ENCODE measurements at places on chromosomes 7 and 10.

GRCh38 chr7:91916051-91916440, 24.6 kb upstream of the AKAP9 start:
- no peak for DNase-seq

GRCh38 chr7:148695953-148696352, 2.8 kb upstream of the CUL1 start:
- no peak for DNase-seq

- peak; percentile 8 for DNase-seq
These were observed 1.3 kb downstream of the CTTNBP2 start for GRCh38 chr7:117871778-117872538.

GRCh38 chr7:100683659-100684533, 10.2 kb downstream of the GIGYF1 start:
- DNase-seq = no peak

- DNase-seq = peak; percentile 55
These were observed 23.3 kb downstream of the CALML3 start for GRCh38 chr10:5547931-5548660.

DNA sequence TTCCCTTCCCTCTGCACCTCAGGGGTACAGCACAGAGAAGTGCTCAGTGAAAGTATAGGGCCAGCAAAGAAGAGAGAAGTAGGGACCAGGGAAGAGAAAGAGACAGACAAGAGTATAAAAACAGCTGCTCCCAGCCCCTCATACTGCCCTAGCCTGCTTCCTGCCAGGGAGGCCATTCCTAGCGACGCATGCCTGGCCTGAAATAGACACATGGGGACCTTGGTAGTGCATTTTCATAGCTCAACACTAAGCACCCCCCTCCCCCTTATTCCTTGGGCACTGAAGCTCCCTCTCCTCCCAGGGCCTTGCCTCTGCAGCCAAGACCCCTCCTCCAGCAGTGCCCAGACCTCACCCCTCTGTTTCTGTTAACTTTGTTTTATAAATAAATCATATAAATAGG, 64.7 kb downstream of the ZMIZ1 start:
- DNase-seq = no peak

DNA sequence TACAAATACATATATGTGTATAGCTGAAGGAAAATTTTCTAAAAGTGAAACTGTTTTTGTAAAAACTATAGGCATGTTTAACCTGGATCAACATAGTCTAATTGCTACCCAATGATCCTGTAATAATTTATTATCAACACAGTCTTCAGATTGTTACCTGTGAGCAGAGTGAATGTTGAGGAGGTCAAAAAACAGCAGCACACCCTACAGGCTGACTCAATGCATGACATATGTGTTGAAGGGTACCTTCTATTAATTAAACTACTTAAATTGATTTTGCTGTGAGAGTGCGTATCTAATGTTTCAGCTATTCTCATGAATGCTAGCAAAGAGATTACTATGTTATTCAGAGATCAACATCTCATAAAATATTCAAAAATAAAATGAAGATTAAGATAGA, 411.4 kb downstream of the TNS3 start:
- DNase-seq = no peak

Measured in Caki2 (cell line).